ENCODE measurements at places on chromosomes 12 and 14.
A peak's percentile ranks its signal among the peaks of the same experiment; 100 is the strongest.

- DNase-seq, result no peak
Measured at GRCh38 chr12:115813256-115813655, 464.2 kb downstream of the MED13L start.

GRCh38 chr12:108381787-108382436, 42.8 kb upstream of the CMKLR1 start:
- DNase-seq, result no peak

GRCh38 chr12:119480551-119480950, 113.0 kb upstream of the TMEM233 start:
- no peak for DNase-seq

DNA sequence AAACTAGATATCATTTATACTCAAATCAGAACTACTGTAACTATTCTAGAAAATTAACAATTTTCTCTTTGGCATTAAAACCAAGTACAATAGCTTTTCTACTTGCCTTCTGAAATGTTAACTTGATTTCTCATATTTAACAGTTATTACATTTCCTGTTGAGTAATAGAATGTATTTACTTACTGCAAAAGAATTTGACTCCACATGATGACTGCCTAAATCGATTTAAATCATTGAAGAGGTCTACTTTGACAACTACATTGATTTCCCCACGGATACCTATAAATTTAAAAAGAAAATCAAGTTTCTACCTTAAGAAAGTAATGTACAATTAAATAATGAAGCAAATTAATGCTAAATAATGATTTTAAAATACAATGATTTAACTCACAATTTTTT, 18.9 kb downstream of the C2CD5 start:
- no peak for DNase-seq

DNA sequence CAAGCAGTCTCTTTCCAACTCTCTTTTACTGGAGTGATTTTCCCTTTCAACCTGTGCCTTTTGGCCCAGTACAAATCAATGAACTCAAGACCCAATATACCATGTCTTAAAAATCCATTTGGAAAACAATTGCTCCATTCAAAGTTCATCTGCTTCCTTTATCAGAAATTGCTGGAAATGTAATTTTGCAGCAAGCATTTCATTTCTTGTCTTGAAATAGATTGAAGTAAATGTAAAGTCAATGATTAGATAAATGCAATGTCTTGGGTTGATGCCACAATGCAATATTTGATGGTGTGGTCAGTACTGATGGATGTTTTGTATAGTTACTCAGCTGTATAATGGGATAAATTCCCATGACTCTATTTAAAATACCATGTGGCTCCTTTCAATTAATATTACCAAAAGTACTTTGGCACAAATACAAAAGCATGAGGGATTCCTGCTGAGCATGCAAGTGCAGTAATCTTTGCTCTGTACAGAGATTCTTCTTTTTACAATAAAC, 707.7 kb upstream of the NOVA1 start:
- no peak for DNase-seq

GRCh38 chr12:132445884-132446632, 43.9 kb upstream of the FBRSL1 start:
- peak; percentile 81 for DNase-seq

GRCh38 chr14:72779679-72780078, 114.2 kb downstream of the DPF3 start:
- no peak for DNase-seq

DNA sequence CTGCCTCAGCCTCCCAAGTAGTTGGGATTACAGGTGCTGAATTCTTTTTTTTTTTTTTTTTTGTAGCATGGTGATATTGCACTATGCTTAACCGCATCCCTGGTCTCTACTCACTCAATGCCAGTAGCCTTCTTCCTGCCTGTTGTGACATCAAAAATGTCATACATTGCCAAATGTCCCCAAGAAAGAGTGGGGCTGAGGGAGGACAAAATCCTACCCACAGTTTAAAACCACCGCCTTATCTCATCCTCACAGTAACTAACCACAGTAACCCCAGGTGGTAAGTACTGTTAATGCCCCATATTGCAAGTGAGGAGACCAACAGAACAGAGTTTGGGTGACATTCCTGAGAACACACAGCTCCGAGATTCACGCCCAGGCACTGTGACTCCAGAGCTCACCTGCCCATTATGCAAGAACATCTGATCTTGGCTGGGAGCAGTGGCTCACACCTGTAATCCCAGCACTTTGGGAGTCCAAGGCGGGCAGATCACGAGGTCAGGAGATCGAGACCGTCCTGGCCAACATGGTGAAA, 19.6 kb downstream of the MORN3 start:
- DNase-seq, result no peak

DNA sequence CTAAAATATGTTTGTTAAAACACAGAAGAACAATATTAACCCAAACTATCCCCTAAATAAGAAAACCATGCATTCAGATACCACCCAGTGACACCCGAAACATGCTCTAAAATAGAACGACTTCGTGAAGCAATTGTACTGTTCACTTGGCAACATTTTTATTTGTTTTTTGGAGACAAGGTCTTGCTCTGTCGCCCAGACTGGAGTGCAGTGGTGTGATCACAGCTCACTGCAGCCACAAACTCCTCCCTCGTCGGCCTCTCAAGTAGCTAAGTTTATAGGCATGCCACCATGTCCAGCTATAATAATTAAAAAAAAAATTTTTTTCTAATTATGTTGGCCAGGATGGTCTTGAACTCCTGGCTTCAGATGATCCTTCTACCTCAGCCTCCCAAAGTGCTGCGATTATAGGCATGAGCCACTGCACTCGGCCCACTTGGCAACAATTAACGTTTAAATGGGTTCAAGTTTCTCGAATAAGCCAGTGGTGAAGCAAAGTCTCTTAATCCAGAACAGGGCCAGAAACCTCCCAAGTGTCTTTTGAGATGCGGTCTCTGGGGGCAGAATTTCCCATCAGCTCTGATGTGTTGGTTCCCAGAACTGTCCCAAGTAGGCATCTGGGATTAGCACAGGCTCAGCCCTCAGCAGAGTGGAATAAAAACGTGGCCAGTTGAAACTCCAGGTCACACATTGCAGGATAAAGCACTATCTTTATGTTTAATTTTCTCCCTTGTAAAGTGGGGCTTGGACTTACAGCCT, 74.5 kb downstream of the TMCC3 start:
- DNase-seq, result no peak

- DNase-seq, result no peak
Measured at GRCh38 chr14:64800000-64800399, 79.7 kb downstream of the SPTB start.

GRCh38 chr12:57893431-57894353, 47.2 kb upstream of the CTDSP2 start:
- DNase-seq, result no peak

DNA sequence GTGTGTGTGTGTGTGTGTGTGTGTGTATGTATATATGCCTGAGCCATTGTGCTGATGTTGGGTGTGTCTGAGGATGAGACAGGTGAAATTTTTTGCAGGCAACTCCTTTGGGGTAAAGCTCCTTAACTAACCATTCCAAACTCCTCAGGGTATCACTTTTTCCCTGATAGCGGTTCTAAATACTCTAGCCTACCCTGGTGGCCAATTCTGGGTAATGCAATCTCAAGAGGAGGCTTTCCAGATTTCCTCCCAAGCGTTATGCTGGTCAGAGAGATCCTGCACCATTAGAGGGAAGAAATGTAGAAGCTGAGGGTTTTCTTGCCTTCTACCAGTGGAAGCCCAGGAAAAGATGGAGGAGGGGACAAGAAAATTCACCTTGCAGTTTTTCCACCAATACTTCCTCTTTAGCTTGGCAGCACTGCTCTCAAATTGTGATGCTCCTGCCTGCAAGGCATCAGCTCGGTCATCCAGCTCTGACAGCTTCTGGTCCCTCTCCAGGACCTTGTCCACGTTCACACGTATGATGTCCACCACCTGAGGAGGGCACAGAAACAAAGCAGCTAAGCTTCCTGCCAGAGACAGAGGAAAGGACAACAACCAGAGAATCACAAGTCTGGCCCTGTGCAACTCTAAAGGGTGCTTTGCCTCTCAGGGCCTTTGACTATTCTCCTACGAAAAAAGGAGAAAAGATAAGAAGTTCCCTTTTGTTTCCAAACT, 4.9 kb downstream of the VAMP1 start:
- peak; percentile 40 for DNase-seq

- DNase-seq, result no peak
Measured at GRCh38 chr12:132638541-132639408, 20.2 kb downstream of the P2RX2 start.

- DNase-seq, result peak; percentile 88
Measured at GRCh38 chr12:54379398-54380201, 4.9 kb downstream of the ZNF385A start.

DNA sequence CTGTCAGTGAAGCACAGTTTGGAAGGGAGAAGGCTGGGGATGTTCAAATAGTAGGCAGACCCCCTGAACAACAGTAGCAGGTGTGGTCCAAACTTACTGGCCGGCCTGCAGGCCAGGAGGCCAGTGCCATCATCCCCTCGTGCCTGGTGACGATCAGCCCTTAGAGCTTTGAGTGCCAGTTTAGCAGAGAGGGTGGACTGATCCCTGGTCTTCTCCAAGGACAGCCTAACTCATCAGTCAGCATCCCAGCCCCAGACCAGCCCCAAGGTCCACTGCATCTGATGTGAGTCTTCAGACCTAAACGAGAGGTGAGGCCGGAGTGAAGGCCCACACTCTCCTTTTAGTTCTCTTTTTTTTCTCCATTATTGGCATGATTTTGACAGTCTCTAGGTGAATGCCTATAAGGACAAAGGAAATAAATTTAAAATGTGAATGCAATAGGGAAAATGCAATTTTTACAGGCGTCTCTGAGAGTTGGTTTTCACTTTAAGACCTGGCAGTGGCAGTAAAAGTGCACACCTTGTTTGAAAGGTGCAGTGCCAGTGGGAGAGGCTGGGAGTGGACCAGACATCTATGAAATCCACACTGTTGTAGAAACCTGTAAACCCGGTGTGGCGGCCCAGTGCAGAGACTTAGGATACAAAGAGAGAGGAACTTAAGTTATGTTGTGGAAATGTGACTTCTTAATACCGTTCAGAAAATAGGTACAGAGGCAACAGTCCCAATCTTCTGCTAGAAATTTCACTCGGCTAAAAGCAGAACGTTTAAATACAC, 311.2 kb downstream of the CACNA1C start:
- no peak for DNase-seq

DNA sequence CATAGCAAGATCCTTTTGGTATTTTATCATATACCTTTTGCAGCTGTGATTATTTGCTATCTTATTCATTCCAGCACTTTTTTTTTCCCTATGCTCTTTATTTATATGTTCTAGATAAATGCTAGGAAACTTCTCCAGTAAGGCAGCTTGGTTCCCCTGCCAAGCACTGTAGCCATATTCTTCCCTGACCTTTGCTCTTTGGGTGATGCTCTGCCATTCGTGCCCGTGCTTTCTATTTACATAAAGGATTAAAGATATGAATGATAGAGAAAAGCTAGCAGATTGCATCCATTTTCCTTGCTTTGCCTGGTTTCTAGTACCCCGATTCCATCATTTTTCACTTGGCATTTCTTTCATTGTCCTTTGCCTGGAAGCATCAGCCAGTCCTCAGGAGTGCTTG, 42.2 kb downstream of the FNTB start:
- DNase-seq, result no peak

GRCh38 chr12:24948420-24948756, 513 bp downstream of the BCAT1 start:
- DNase-seq, result no peak

DNA sequence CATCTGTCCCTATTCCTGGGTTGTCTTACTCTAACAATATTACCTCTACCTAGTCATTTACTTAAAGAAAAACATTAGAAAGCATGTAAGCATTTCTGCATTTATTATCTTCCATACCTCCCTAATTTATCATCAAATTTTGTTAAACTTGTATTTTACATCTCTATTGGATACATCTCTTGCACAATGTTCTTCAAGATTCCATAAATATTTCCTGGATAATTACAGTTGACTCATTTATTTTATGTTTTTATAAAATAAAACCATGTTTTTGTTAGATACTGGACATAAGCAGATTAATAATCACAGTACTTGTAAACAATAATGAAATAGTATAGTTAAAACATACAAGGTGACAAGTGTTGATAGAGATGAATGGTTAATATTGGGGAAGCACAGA, 209.0 kb downstream of the TMTC3 start:
- DNase-seq, result no peak

DNA sequence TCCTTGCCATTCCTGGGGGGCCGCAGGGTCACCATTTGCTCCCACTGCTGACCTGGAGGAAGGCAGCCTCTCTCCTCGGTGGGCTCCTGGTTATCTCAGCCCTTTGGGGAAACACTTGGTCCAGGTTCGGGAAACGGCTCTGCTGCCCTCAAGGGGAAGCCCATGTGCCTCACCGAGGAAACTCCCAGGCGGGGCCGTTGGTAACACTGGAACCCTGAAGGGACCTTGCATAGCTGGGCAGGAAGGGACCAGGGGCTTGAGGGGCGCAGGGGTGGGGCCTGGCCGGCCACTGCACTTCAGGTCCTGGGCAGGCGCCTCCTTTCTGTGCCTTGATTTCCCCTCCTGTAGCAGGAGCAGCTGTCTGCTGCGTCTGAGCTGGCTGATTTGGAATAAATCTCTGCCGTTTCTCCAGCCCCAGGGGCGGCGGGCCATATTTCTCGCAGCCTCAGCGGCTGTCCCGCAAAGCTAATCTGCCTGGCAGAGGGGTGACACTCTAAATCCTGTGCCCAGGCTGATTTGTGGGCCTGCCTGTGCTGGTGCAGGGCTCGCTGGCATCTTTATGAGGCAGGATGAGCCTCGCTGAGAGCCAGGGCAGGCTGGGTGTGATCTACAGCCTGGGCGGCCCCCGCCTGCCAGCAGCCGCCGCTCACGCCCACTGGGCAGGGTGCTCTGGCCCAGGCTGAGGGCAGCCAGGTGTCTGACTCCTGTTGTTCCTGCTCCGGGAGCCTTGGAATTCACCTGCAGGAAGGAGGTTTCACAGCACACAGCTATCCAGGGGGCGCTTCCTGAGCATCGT, 49.7 kb downstream of the KIF26A start:
- DNase-seq, result no peak

DNA sequence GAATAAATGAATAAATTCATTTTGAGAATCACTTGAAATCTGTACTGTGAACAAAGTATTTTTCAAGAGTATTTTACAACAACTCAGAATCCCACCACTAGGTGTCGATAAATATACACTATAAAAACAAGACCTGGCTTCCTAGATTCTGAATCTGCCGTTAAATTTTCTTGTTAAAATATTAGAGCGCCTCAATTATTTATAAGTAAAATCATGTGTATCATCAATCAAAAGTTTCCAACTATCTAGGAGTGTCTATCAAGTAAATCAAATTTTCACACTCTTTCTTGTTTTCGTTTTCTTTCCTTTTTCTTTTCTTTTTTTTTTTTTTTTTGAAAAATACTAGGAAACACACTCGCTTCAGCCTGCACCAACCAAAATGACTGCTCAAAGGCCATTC, 179.2 kb upstream of the DCN start:
- DNase-seq, result no peak

GRCh38 chr12:14256121-14256520, 109.4 kb upstream of the ATF7IP start:
- peak; percentile 54 for DNase-seq
